ENCODE measurements at places on chromosomes 6 and 20. TPM values are rescaled to one million over a fixed set of nuclear protein-coding genes. Genes with fewer than 3 reads are reported as not detected.

- no peaks in the 10 kb centered on the region for H3K4me1 ChIP-seq
- no peaks in the 10 kb centered on the region for H3K36me3 ChIP-seq
- H3K27ac ChIP-seq: no peak overlapping the region
- H3K4me3 ChIP-seq: no peak overlapping the region
Observed at GRCh38 chr20:56004007-56004406, 1.3 kb downstream of the CBLN4 start.

DNA sequence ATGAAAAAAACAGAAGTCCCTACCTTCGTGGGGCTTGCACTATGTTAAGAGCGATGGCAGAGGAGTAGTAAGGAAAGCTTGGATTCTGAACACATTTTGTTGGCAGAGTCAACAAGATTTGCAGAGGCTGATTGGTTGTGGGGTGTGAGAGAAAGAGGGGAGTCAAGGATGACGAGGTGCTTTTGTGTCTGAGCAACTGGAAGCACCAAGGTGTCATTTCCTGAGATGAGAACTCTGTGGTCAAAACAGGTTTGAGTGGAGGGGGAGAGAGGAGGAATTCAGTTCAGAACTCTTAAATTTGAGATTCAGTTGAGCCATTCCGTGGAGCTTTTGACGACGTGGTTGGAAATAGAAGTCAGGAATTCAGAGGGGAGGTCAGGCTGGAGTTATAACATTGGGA lies 3.5 kb downstream of the OCSTAMP start:
- H3K4me3 ChIP-seq: no peak overlapping the region
- no peaks in the 10 kb centered on the region for H3K36me3 ChIP-seq
- H3K27me3 ChIP-seq: peaks cover 5% of the 10 kb centered on the region
- no peak for DNase-seq

- no peaks in the 10 kb centered on the region for H3K4me1 ChIP-seq
- H3K27ac ChIP-seq: no peak overlapping the region
- H3K4me3 ChIP-seq: no peak overlapping the region
- no peaks in the 10 kb centered on the region for H3K36me3 ChIP-seq
- DNase-seq: no peak
Observed at GRCh38 chr6:169898788-169899480, 147.5 kb downstream of the ERMARD start.

DNA sequence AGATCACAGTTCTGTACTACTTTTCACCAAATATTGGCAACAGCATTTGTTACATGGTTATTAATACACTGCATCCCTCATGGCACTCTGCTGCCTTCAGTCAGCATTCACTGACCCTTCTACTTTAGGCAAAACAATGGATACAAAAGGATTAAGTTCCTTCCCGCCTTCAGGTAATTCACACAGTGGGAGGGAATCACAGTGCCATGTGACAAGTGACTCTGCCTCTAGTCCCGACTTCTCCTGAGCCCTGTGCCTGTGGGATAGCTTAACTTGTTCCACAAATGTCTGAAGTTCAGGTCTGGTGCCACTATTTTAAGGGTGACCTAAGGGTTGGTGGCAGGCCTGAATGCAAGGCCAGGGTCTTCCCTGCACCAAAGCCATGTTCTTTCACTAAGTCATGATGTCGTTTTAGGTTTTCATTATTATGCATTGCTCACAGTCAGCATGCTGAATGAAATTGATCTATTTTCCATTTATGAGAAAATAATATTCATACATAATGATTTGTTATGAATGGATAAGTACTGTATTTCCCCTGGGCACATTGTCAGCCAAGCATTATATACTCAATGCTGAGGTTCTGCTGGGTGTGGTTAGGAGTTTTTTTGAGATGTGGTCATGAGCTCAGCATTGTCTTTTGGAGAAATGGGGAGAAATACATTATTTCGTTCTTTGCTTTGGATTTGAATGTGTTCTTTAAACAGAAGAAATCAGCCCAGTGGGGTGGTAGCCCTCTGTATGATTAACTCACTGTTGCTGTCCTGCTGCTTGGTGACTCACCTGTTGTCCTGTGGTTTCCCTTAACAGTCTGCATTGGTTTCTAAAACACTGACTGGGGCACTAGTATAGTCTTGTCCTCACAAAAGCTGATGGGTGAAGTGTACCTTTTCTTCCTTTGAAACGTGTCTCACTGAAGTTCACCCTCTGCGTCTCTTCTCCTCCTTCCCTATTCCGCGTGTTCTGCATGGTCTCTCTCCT lies 66.4 kb downstream of the AFDN start:
- no peak overlapping the region for H3K4me3 ChIP-seq
- peaks cover 81% of the 10 kb centered on the region for H3K36me3 ChIP-seq
- no peaks in the 10 kb centered on the region for H3K4me1 ChIP-seq
- DNase-seq: peak; percentile 6

- no peaks in the 10 kb centered on the region for H3K27me3 ChIP-seq
- peaks cover 52% of the 10 kb centered on the region for H3K4me1 ChIP-seq
- DNase-seq: no peak
- H3K36me3 ChIP-seq: peaks cover 81% of the 10 kb centered on the region
Observed at GRCh38 chr20:2465100-2465499, 5.5 kb downstream of the SNRPB start.

TBXT gene
- polyA plus RNA-seq: not detected

DNA sequence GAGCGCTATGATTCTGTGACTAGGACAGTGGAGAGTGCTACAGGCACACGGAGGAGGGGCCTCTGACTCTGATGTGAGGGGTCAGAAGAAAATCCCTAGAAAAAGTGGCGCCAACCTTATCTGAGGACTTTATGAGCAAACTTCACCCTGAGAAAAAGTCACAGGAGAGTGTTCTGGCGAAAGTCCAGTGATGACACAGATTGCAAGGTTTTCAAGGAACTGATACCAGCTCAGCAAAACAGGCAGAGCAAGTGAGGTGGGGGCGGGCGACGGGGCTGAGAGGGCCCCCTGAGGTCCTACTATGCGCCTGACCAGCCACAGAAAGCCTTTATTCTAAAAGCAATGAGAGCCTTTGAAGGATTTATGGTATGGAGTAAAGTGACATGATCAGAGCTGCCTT lies 73.3 kb downstream of the SLC22A23 start:
- no peak overlapping the region for H3K4me3 ChIP-seq
- H3K4me1 ChIP-seq: peaks cover 80% of the 10 kb centered on the region
- no peaks in the 10 kb centered on the region for H3K27me3 ChIP-seq
- H3K27ac ChIP-seq: peak overlapping the region; percentile 95
- peak; percentile 88 for DNase-seq

DNA sequence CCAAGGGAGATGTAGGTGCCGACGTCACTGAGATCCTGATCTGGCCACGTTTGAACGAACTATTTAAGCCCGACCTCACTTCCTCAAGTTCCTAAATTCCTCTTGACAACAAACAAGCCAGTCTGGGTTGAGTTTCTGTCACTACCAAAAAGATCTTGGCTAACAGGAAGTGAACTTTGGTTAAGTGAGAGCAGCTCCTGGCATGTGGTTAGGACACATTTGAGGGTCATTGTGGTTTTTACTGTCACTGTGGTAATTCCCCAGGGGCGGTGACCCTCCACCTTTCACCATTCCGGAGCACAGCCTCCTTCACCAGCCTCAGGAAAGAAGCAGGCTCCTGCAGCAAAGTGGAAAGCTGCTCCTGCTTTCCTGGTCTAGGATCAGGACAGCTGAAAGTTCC lies 43.1 kb upstream of the ZNF831 start:
- no peaks in the 10 kb centered on the region for H3K36me3 ChIP-seq
- peaks cover 4% of the 10 kb centered on the region for H3K4me1 ChIP-seq
- H3K4me3 ChIP-seq: no peak overlapping the region
- peaks cover 50% of the 10 kb centered on the region for H3K27me3 ChIP-seq
- H3K27ac ChIP-seq: no peak overlapping the region

DNA sequence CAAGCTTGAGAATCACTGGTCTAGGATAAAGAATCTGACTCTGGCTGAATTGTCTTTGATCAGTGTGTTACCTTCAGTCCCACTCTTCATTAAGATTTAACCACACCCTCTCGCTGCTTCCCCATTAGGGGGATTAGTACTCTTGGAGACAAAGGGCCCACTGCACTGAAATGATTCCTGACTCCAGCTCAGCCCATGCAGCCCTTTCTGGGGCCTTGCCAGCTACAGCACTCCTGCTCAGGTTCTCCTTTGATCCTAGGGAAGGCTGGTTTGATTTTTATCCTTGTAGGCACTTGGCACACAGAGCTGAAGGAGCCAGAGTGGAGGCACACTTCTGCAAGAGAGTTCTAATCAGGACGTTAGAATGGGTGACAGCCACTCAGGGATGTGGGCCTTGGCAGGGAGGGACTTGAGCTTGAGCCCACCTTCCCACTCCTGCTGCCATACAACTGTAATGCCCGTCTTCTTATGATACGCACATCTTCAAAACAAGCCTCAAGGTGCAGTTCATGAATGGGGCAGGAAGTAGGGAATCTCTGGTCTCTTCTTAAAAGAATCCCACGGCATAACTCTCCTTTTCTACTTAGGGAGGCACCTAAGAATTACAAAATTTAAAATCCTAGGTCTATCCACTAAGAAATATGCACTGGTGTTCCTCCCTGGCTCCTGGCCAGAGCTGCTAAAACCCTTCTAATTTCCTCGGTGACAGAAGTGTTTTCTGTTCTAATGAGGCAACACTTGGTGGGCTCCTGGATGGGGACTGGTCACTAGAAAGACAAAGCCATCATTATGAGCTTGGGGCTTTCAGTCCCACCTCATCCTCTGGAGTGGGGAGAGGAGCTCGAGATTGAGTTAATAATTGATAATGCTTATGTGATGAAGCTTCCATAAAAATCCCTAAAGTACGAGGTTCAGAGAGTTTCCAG lies 1.5 kb upstream of the SLA2 start:
- peaks cover 68% of the 10 kb centered on the region for H3K4me1 ChIP-seq
- H3K4me3 ChIP-seq: peak overlapping the region; percentile 3
- H3K36me3 ChIP-seq: no peaks in the 10 kb centered on the region

DNA sequence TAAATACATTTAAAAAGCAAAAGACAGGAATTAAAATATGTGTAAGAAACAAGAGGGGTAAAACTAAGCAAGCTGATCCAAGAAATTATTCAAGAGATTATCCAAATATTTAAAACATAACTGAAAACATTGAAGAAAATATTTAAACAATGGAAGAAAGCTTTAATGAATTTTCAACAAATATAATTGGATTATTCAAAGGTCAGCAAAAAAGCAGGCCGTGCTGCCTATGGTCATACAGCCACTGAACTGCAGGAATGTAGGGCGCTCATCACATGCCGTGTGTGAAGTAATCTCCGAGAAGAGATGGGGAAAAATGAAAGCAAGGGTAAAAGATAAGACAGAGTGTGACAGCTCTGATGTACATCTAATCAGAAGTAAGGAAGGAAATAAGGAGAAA lies 1195.4 kb upstream of the EYS start:
- H3K27ac ChIP-seq: no peak overlapping the region
- DNase-seq: no peak
- H3K27me3 ChIP-seq: no peaks in the 10 kb centered on the region
- H3K4me1 ChIP-seq: no peaks in the 10 kb centered on the region

RFX6 gene
- not detected for polyA plus RNA-seq

GRCh38 chr6:155215906-155216305 lies 47.9 kb upstream of the CLDN20 start:
- no peak overlapping the region for H3K4me3 ChIP-seq
- H3K27ac ChIP-seq: no peak overlapping the region
- no peaks in the 10 kb centered on the region for H3K27me3 ChIP-seq
- no peaks in the 10 kb centered on the region for H3K36me3 ChIP-seq
- 0 out of 2 replicates have a peak, but pooled peaks cover 6% of the 10 kb centered on the region for H3K4me1 ChIP-seq
- DNase-seq: no peak

RPS6KA2 gene
- polyA plus RNA-seq: 0.47 TPM

SDC4 gene
- 67.2 TPM for polyA plus RNA-seq

All from HepG2 (cell line).